ENCODE measurements at places on chromosomes 7 and 10.

GRCh38 chr10:30691639-30692015 lies 62.1 kb upstream of the LYZL2 start:
- no peak for DNase-seq

DNA sequence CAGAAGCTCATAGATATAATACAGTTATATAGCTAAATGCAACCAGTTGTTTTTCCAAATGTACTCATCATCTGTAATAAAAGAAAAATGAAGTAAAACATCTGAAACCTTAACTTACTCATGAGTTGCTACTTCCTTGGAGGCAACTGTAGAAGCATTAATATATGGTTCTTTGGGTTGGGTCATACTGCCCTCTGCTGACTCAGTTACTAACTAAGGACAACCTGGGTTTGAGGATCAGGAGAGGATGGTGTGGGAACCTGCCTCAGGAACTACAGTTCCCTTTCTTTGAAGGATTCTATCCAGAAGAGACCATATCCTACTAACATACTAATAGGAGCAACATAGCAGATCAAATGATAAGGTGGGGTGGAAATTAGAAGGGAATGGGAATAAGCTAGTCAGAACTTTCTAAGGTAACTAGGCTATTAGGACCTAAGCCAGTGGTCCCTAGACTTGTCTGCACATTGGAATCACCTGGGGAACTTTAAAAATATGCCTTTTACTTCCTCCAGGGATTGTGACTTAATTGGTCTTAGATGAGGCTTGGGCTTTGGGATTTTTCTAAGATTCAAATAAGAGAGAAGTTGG lies 20.7 kb downstream of the COX15 start:
- DNase-seq = no peak

DNA sequence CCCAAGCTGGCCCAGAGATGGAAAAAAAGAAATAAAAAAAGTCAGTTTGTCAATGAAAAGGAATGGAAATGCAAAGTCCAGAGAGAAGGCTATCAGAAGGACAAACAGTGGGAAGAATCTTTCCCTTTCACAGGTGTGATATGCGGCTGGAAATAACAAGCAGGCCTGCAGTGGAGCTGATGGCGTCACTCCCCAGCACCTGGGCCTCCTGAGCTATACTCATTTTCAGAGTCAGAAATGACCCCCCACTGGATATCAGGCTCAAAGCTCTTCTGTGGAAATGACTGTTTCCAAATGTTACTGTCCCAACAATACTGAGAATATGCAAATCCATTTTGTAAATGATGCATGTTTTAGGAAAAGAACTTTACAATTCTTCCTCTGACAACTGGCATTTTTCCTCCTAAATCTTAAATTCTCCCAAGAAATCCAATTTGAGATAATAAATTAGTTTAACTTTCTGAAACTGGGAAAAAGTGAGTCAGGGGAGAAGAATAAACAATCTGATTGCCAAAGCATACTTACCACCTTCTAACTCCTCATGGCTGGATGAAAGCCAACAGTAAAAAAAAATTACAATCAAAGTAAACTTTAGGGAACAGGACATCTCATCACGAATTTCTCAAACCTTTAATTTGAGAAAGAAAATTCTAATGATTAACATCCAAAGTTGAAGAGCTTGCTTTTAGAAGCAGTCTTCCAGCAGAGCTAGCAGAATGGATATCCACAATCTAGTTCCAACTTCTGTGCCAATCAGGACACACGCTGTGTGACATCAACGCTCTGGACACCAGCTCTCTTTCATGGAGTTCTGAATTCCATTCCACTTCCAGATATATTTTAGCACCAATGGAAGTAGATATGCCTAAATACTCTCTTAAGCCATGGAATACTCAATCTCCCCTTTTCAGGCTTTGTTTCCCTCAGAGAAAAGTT lies 5.3 kb upstream of the CUZD1 start:
- DNase-seq = no peak

- DNase-seq = no peak
Observed at GRCh38 chr7:66948480-66949109, 27.6 kb downstream of the TMEM248 start.

GRCh38 chr10:103278862-103279298 lies 1.9 kb downstream of the INA start:
- no peak for DNase-seq

DNA sequence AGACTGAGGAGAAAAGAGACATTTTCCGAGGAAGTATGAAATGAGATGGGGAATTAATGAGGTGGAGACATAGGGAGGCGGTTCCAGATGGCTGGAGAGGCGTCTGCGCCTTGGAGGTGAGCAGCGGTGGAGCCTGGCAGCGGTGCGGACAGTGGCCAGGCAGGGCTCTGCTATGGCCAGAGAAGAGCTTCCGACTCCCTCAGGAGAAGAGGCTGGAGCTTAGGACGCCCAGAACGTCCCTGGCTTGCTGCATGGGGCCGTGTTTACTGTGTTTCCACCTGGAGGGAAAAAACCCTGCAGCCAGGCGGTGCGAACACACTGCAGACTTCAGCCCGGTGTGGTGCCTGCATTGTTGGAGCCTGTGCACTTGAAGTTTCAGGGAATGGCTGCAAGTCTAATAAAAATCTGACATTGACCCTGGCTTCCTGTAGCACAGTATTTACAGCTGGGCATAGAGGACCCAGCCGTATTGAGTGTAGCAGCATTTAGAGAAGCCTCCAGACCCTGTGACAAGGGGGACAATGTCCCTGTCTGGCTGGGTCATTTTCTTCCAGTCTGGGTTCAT lies 447.1 kb upstream of the MKI67 start:
- no peak for DNase-seq

DNA sequence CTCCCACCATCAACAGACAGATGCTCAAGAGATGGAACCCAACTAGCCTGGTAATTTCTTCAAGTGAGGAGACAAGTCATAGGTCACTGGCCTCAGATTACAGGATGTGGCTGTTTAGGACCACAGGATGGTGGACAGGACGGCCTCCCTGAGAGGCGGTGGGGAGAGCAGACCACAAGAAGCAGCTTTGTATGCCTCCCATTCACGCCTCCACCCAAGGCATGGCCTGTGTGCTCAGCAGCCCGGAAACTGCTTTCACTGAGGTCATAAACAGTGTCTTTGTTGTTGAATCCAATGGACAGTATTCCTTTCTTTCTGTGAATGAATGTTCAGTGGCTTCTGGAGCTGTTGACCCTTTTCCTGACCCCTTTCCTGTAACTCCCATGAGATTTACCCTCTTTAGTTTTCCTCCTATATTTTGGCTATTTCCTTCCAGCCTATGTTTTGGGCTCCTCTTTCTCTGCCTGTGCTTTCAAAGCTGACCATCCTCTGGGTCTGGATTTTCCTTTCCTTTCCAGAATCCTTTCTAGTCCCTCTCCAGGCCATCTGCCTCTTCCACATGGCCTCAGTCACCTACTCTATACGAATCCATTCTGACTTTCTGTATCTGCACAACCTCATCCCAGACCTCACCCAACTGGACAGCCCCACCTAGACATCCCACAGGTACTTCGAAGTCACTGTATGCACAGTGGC lies 32.4 kb upstream of the INPP5F start:
- DNase-seq = no peak

DNA sequence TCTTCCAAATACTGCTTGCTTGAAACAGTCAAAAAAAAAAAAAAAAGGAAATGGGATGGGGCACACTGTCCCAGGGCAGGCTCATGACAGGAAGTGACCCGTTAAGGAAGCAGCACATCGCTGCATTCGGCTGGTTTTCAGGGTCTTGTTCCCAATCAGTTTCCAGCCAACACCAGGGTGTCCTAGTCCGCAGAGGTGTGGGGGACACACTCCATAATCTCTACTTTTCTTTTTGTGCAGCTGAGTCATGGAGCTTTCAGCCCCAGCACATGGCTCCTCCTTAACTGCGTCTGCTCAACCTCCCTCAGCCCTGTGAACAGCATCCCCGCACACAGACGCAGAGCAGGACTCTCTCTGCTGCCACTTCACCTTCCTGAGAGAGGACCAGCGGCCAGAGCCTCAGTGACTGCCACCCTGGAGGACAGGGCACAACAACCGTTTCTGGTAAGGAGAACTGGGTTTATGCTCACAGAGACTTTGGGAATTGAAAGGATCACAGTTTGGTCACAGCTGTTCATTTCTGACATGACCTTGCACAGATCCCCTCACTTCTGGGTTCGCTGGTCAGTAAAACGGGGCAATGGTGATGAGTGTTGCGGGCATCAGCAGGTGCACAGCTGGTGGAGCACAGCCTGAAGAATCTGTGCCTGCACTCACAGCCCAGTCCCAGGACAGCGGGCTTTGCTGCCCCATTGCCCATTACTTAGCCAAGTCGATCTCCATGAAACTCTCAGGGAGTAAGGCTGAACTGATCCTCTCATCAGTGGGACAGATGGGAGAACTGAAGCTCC lies at the start of gene GIMAP5:
Gene GIMAP5 (plus strand): TSS at position 154 of the 791 bp plus-strand sequence. CDS start 3,467 bp downstream, outside the sequence.
- no peak for DNase-seq

GRCh38 chr7:22895140-22895827 lies 72.6 kb upstream of the TOMM7 start:
- no peak for DNase-seq

DNA sequence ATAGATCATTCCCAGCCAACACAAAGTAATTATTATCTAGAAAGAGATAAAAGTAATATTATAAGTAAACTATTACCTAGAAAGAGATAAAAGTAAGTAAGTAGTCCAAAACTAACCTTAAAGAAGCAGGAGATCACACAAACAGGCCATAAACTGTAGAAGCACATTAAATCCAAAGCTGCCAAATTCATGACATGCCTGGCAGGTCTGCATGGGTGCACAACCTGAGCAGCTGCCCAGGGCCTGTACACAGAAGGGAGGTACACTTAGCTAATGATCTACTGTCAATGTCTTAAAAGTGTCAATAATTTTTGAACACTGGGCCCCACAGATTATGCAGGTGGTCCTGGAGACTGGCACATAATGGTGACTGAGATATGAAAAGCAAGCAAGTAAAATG lies 196.5 kb downstream of the GRM8 start:
- DNase-seq = no peak

DNA sequence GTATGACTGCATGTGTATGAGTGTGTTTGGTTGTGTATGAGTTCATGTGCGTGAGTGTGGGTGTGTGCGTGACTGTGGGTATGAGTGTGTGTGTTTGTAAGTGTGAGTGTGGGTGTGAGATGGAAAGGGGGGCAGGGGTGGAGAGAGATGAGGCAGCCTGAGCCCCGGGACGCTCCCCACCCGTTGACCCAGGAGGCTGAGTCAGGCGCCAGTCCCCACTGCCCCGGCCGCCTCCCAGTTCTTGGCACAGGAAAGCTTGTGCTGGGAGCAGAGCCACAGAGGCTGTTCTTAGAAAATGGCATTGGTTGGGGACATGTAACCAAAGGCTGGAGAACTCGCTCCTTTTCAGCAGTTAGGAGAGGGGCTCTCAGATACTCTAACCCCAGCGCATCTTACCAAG lies 27.8 kb upstream of the NUB1 start:
- DNase-seq = no peak

Data from esophagus squamous epithelium (tissue), 5 donors.